RPMI7951 (cell line): ENCODE measurements at places on chromosomes 2 and 18.

DNA sequence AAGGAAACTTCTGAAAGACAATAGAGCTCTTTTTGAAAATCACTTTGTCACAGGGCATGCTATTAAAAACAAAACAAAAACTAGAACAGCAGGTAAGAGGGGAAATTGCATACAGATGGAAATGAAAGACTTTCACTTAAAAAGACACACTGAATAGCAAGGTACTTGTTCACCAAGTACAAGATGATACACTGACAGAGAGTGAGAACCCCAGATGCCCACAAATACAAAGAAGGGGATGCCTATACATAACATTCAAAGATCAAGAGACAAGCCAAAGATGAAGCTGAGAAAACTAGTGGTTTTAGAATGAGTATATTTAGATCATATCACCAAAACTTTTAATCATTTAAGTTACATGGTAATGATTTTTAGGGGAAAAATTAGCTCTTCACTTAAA, 60.7 kb downstream of the ASXL2 start:
- DNase-seq, result no peak

DNA sequence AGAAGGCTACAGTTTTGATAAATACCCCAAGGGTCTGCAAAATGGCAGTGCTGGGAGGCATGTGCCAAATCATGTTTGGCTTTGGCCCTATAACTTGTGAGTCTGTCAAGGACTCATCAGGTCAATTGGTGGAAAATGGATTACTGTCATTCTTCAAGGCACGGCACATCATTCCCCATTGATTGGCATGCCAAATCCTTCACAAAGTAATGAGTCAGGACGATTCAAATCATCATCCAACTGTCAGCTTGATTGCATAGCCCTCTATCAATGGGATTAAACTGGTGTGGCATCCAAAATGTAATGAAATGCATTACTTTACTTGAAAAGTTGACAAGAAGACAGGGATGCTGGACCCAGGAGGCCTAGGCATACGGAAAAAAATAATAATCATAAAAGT, 441.6 kb upstream of the PIK3C3 start:
- DNase-seq, result no peak

DNA sequence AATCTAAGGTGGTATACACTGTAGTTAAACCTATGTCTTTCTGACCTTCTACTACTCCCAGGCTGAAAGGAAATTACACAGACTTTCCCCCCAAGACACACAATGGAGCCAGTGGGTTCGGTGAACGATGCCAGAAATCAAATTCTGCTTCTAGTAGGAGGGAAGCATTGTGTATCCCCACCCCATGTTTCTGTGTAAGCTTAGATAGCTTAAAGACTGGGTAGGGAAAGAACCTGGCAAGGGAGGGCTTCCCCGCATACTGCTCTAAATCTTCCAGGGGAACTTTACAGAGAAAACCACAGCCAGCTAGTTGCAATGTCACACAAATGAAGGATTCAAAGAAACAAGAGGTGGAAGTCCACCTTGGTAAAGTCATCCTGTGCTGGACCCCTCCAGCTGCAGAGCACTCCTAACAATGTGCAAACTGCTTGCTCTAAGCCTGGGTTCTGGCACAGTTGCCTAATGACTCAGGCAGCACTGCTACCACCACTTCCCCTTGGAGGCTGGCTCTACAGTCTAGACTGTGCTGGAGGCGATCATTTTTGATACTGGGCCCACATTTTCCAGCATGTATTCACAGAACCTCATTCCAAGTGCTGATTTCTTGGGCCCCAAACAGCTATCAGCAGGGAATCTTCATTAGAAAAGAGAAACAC, 47.5 kb downstream of the TRIB2 start:
- DNase-seq, result peak; percentile 93

- no peak for DNase-seq
Observed at GRCh38 chr2:58521803-58522554, 280.9 kb upstream of the FANCL start.

DNA sequence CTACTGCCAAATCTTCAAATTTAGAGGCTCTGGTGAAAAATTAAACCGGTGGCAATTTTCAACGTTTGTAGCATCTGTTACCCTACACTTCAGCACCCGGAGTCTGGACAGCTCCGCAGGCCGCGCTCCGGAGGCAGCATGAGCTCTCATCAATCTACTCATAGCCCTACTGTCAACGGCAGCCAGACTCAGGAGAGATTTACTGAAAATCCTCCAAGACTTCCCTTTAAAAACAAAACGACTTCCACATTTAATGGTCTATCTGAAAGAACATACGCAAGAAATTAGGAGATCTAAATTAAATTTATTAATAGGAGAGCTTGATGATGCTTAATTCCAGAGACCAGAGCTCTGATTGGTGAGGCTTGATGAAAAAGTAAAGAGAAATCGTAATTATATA, 970 bp upstream of the ADCYAP1 start:
- DNase-seq, result peak; percentile 46
